ENCODE measurements at places on chromosomes 1 and 21.

- DNase-seq = no peak
Observed at GRCh38 chr1:42740851-42741580, 980 bp upstream of the CLDN19 start.

GRCh38 chr1:112695276-112695675, 11.7 kb downstream of the RHOC start:
- DNase-seq = no peak

- DNase-seq = no peak
Observed at GRCh38 chr21:45901061-45901690, 80.4 kb upstream of the COL6A1 start.

GRCh38 chr1:33791251-33791650, 72.6 kb upstream of the HMGB4 start:
- no peak for DNase-seq

DNA sequence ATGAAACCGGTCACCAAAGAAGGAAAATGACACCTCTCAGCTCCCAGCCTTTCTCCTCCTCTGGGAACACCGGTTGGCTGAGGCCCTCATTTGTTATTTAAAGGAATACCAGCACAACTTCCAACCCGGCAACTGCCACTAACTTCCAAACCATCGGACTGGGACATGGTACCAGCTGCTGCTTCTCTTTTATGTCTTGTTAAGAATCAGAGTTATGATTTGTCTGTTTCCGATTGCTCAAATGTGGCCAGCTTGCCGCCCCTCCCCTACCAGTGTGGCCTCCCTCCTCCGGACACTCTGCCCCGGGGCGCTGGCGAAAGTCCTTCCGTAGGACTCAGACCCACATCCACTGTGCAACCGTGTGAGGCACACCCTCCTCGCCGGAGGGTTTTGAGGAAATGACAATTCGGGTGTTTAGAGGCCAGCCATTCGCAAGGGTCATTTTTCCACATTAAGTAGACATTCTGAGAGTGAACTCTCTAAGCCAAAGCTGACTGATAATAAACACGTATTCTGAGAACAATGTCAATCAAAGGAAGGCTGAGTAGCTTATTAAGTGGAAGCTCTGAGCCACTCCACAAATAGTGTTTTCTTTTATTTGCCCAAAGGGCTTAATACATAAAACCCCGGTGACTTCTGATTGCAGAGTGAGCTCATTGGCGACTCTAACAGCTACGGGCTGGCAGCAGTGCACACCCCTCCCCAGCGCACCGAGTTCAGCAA, 5.5 kb downstream of the RIPK4 start:
- no peak for DNase-seq

DNA sequence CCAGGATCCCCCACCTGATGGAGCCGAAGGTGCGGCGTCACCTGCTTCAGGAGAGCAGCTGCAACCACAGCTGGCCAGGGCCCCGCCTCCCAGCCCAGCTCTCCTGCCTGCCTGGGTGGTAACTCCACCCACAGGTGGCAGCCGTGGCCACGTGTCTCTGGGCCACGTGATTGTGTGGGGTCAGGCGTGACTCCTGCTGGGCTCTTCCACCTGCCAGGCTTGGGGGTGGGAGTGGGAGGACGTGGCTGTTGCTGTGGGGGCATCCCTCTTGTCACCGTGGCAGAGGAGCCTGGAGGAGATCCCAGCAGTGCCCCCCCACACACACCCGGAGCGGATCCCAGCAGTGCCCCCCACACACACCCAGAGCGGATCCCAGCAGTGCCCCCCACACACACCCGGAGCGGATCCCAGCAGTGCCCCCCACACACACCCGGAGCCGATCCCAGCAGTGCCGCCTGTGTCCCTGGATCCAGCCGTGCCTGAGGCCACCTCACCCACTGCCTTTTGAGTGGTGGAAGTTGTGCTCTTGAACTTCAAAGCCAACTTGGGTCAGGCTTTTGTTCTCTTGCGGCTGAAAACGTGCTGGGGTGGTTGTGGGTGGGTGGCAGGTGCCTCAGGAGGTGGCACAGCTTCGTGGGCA, 32.2 kb downstream of the POFUT2 start:
- no peak for DNase-seq

GRCh38 chr1:101008229-101008834, 17.3 kb downstream of the DPH5 start:
- no peak for DNase-seq
